ENCODE measurements at places on chromosomes 3 and 15.

DNA sequence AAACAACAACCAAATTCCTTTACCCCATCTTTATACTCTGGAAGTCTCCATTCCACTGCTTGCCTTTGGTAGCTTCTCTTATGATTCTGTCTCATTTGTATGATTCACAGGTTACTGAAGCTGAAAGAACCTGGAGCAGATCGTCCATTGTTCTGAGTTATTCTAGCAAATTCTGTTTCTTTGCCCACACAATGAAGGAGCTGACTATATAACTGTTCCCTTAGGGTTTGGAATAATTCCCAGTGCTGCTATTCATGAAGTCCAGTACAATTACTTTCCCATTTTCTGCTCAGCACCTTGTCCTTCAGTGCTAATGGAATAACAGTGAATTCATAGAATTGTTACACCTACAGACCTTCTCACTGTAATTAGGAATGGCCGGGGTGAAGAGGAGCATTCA is 167.8 kb downstream of the CHST2 start:
- DNase-seq = no peak

GRCh38 chr3:115800489-115801075 is 177.3 kb downstream of the GAP43 start:
- no peak for DNase-seq

DNA sequence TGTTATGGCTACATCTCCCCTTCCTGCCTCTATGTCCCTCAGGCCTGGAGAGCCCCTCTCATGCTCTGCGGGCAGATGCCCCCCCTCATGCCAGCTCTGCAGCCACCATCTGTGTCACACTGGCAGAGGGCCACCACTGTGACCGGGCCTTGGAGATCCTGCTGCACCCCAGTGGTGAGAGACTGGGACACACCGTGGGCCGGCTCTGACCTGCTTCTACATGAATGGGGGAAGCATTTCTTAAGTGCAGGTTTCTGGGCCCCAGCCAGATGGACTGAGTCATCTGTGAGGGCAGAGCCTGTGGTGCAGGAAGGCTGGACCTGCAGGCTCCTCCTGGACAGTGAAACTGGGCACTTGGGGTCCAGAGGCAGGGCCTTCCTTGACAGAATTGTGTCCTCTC is 4.8 kb downstream of the VWA5B2 start:
- no peak for DNase-seq

GRCh38 chr15:59249816-59250215 is 43.2 kb downstream of the LDHAL6B start:
- no peak for DNase-seq

DNA sequence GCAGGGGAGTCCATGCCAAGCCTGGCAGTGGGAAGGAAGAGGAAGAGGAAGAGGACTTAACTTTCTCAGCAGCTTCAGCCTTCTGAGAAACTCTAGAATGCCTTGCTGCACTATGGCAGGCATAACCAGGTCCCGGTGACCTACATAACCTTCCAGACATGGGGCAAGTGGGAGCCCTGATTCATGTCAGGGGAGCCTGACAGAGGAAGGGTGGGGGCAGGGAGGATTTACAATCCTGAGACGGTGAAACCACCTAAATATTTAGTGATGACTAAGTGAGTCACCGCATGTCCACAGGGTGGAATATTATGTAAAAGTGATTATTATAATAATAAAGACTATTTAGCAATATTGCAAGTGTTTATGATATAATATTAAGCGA is 46.7 kb downstream of the AMOTL2 start:
- no peak for DNase-seq

- DNase-seq = no peak
Observed at GRCh38 chr3:70876154-70876553, 563.7 kb upstream of the MDFIC2 start.

DNA sequence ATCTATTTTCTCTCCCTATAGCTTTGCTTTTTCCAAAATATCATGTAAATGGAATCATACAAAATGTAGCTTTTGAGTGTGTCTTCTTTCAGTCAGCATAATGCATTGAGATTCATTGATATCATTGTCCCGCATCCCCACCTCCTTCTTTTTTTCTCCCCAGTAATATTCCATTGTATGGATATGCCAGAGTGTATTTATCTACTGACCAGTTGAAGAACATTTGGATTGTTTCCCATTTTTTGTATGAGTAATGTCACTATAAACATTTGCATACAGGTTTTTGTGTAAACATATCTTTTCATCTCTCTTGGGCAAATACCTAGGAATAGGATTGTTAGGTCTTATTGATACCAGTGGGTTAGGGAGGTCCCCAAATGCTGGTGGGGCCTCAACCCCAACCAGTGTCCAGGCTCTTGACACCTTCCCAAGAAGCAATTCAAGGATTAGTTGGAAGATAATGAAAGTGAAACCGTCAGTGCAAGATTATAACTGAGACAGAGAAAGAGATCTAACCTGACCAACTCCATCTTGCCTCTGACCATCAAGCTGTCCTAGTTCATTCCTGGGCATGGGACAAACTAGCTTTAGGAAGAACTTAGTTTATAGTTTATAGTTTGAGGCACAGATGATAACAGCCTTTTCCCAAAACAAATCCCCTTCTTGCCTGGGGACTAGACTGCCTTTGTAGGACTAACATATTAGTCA is 7.4 kb upstream of the SLC33A1 start:
- DNase-seq = no peak

GRCh38 chr3:108071368-108071767 is 19.5 kb downstream of the CD47 start:
- DNase-seq = no peak

DNA sequence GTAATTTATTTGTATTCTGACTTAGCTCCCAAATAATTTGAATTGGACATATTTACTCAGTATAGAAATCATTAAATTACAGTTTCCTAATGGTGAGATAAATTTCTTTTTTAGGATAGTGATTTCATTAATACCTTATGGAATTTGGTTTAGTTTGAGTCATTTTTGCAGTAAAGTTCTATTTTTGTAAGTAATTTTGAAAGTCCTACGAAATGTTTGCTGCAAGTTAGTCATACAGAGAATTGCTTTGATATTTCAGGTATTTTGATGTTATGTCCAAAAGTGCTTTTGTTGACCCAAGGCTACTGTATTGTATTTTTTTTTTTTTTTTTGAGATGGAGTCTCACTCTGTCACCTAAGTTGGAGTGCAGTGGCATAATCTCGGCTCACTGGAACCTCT is 41.7 kb downstream of the TCF12 start:
- DNase-seq = no peak

DNA sequence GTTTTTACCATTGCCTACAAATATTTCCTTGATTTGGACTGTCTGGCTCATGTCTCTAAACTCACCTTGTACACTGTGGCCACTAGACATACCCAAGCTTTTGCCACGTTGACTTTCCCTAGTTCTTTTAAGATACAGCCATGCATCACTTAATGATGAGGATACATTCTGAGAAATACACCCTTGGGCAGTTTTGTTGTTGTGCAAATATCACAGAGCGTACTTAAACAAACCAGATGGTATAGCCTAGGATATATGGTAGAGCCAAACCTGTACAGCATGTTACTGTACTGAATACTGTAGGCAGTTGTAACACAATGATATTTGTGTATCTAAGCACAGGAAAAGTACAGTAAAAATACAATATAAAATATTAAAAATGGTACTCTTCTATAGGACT is 5.5 kb downstream of the ARHGEF26 start:
- DNase-seq = no peak

DNA sequence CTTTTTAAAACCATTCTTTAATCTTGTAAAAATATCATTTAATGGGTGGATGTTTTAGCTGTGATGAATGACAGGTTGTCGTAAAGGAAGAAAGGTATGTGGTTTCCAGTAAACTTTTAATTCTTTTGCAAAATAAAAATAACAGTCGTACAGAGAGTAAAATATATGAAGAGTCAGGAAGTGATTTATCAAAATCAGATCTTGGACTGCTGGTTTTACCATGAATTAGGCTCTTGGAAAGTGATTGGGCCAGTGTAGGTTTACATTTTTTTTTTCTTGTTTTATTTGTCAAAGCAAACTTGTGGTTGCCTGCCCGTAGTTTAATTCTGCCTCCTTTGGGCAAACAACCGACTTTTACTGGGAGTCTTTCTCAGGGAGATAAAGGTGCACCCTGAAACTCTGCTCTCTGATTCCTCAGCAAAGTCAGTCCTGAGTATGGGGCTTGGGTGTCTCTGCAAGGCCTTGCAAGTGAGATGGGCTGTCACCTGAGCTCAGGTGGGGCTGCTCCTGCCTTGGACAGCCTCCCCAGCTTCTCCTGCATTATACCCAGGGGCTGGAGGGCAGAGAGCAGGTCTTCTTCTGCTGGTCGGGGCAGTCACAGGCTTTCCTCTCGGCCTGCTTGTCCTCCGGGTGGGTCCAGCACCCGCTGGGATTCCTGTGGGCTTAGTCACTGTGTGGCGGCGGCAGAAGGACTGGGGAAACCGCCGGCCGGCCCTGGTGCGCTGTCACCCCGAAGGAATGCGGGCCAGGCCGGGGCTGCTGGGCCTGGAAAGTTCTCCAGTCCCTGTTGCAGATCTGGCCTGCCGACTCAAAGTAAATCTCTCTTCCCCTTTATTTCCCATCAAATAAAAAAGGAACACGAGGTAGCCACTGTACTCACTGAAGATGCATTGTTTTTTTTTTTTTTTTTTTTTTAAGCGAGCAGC is 79.0 kb downstream of the IGF1R start:
- DNase-seq = no peak

- peak; percentile 44 for DNase-seq
Observed at GRCh38 chr15:75249726-75250125, 8.4 kb upstream of the GOLGA6C start.

GRCh38 chr15:87660251-87661129 is 596.0 kb downstream of the NTRK3 start:
- no peak for DNase-seq

- peak; percentile 80 for DNase-seq
Observed at GRCh38 chr15:40150163-40150925, 10.5 kb upstream of the BUB1B start.

DNA sequence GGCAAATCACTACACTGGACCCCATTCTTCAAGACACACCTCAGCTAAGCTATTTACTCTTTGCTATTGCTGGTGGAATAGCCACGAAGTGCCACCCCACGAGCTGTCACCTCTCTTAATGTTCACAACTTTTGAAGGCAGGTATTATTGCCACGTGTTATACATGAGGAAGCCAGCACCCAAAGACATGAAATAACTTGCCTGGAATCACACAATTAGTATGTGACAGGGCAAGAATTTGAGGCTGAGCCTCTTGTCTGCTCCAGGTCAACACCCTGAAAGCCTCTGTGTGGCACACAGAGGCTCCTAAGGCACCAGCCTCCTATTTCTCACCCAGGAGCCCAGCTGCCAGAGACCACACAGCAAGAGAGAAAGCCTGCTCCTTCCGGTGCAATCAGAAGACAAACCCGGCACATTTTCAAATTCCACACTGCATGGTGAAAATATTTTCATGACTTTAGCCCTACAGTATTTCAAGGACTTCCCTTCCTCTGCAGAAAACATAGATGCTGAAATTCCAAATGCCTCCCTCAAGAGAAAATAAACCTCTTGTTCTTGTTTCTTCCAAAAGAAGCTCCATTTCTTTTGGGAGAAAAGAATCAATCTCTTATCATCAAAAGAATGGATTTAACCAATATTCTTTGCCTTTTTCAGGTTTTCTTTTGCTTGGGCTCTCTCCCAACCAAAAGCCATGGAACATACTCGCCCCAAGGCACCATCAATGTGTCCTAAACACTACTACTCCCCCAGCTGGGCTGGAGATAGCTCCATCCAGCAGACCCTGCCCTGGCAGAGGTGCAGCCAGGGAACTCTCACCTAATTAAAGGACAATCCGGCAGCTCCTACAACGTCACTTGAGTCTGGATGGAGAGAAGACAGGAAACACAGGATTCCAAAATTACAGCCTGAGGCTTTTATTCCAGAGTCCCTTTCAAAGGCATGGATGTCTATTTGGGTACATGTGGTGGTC is 84.7 kb upstream of the THBS1 start:
- DNase-seq = no peak

GRCh38 chr15:85475317-85475701 is 94.9 kb downstream of the AKAP13 start:
- DNase-seq = no peak

GRCh38 chr3:16550305-16550675 is 36.8 kb upstream of the RFTN1 start:
- no peak for DNase-seq

DNA sequence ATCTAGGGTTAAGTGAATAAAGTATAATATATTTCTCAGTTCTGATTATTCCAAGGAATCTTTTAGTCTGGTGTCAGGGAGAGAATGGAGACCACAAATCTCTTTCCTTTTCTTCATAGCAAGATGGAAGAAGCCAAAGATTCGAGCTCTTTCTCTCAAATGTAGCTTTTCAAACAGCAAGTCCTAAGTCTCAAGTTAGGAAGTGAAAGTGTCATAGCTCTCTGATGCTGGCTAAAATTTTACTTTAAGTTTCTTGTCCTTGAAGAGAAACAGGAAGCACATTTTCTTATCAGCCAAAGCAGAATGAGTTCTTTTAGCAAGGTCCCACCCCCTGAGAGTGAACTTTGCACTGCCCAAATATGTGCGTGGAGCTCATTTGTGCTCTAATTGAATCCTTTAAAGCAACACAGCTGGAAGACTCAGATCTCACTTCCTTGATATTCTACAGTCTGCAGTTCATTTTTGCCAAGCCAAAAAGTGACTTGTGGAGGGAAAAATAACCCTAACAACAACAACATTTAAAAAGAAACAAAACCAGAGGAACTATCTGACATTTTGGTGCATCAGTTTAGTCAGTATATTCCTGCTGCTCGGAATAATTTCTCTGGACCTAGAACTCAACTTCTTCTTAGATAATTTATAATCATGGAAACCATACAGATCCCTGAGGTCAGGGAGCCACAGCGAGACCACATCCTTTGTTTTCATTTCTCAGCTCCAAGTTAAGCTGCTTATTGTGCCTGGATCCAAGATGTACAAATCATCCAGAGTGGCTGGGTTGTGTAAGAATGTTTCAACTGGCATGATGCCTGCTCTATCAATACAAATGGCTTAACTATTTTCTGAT is 238.7 kb upstream of the P2RY1 start:
- DNase-seq = no peak

DNA sequence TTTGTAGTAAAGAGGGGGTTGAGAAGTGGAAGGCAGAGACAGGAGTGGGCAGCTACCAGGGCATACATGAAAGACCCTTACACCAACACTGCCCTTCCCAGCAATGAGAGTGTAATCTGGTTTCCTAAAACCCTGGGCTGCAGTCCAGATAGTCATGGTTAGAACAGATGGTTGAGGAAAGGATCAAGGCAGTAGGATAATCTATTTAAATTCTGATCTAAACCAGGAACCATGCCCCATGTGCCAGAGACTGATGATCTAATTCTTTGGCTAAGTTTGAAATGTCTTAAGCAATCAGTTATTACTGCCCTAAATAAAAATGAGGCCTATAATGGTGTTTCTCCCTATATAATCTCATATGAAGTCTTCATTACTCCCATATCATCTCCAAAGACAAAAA is 59.6 kb downstream of the PRTG start:
- DNase-seq = no peak

- DNase-seq = no peak
Observed at GRCh38 chr3:149080011-149080698, 6.2 kb downstream of the HLTF start.

- peak; percentile 63 for DNase-seq
Observed at GRCh38 chr3:105246536-105246935, 120.2 kb upstream of the ALCAM start.
